Activated CD4-positive, alpha-beta T cell treated with anti-CD3 and anti-CD28 coated beads for 36 hours (primary cell): ENCODE measurements at places on chromosomes 2 and 18.

GRCh38 chr2:83536556-83536955 lies 922.5 kb downstream of the SUCLG1 start:
- DNase-seq = no peak

DNA sequence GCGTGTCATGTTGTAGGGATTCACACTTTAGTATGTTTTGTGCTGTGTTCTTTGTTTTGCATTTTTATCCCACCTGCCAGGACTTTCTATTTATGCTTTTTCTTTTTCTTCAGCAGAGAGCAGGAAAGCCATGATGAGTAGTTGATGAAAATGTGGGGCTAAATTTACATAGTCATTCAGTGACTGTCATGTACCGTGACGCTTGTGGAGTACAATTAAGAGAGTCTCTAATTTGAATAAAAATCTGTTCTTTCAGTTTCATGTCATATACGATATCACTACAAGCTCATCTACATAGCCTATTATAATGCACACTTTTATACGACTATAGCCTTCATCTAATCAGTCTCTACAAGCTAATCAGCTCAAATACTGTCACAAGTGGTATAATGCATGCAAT lies 112.7 kb upstream of the SPATS2L start:
- no peak for DNase-seq

GRCh38 chr18:12639990-12640880 lies 17.7 kb downstream of the SPIRE1 start:
- DNase-seq = no peak

GRCh38 chr2:28088970-28089369 lies 198.4 kb downstream of the BABAM2 start:
- no peak for DNase-seq

DNA sequence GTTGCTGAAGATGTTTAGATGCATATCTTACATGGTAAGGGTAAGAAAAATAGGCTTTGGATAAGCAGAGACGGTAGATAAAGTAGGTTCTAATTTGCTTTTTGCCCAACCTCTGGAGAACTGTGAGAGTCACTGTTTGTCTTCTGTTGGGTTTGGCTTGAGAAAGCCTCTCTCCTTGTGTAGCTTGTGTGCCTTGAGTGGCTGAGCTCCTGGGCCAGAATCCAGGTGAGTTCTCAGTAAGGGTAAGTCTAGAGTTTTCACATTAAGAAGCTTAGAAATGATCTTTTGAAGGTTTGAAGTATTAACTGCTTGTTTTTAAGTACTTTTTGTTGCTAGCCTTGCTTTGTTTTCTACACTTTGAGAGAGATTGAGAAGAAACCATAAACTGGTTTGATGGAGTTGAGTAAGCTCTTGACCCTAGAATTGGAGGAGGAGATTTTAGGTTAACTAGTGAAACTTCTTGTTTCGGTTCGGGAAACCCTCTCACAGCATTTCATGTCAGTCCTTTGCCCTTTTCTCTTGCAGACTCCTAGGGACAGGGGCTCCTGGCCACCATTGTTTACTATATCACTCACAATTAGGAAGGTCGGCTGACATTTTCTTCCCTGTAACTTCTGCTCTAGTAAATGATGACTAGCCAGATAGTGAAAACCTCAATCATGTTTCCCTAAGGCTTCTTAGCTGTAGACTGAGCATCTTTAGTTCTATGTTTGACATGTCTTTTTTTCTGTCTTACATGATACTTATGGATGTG lies 26.0 kb downstream of the MAP4K4 start:
- DNase-seq = no peak

DNA sequence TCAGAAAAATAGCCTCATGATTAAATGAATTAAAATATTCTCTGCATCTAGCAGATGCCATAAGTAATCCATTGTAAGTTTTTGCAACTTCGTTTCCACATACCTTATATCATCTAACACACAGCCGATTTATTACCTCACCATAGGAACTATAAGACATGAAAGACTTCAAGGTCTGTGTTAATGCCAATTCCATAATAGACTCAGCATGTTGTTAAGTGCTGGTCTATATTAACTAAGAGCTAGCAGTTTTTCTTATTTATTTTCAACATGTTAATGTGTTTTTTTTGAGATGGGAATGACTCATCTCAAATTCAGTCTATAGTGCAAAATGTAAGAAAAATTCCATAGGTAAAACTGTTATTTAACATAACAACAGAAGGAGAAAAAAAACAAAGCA lies 243.9 kb upstream of the GULP1 start:
- no peak for DNase-seq

- no peak for DNase-seq
Observed at GRCh38 chr2:88811681-88812080, 120.2 kb downstream of the RPIA start.

DNA sequence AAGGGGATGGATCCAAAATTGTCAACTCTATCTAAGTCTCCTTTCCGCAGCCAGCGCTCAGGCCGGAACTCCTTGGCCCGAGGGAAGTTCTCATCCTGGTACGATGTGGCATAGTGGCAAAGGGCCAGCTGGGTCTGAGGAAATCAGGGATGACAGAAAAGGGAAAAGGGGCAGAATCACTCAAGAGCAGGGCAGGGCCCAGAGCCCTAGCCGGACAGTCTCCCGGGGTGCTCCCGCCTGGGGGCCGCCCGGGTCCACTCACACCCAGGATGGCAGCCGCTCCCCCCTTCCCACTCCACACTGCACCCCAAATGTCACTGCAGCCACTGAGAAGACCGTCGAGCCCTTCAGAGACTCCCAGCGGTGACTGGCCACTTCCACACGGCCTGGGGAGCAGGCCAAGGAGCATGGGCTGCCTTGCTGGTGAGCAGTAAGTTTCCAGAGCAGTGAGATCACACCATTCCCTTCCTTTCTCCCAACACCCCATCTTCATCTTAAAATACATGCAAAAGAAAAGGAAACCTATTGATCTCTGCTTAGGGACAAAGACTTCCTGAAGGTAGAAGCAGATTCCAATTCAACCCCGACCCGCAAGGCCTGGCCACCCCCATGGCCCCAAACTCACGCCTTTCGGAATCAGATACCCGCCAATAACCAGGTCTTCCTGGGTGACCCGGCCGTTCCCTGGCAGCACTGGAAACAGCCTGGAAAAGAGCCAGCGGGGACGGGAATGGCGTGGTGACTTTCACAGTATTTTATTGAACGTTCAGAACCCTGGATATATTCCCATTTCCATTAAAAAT lies 26.7 kb downstream of the CYP27C1 start:
- DNase-seq = no peak

DNA sequence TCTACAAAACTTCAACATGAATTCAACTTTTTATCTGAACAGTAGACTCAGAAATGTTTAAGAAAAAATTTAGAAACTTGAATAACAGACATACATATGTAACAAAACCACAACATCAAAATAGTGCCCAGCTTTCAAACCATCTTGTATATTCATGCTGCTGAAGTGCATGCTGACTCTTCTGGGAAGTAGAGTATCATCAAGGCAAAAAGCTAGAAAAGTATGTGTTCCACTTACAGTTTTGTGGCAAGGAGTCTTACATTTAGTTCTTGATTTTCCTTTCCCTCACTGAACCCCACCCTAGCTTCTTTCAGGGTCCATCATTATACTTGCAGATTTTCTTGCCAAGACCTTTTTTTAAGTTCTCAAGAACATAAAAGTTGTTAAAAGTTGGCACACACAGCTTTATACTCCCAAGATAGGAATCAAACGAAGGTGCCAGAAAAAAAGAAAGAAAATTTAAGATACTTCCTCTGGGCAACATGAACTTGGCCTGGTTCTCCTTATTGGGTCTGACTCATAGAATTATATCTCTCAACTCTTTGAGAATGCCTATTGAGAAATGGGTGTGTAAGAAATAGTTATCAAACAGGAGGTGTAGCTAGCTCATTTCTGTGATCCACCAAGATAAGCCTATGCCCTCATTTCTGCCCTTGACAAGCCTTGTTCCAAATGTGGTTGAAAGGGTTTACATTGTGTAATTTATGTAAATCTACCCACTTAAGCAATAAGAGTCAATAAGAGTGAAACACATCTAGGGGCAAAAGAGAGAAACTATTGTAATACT lies 667.6 kb upstream of the ACVR2A start:
- DNase-seq = no peak

GRCh38 chr2:28360718-28361293 lies 31.9 kb upstream of the FOSL2 start:
- peak; percentile 48 for DNase-seq

DNA sequence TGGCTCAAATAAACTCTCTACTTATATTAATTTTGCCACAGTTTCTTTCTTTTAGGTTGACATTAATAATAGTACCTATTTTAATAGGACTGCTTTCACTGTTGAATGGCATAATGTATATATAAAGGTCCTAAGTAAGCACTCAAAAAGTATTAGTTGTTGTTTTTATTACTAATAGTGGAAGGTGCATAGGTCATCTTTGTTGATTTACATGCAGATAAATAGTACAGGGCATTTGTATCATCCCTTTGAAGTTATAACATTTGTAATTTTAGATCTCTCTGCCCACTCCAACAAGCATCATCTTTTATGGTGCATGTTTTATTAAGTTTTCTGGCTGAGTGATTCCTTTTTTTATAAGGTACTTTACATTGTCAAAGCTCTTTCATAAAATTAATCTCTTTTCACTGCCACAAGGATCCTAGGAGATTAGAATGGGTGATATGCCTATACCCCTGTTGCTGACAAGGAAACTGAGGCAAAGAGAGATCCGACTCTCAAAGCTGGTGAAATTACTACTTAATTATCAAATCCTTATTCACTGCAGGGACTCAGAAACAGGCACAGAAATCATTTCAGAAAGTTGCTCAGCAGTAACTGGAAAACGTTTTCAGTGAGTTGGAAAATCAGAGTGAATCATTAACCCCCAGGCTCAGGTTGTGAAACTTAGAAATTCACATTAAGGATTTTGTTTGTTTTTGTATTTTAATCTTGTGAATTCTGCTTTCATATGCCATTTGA lies 299.6 kb downstream of the AGPS start:
- no peak for DNase-seq

GRCh38 chr2:17156086-17156485 lies 362.2 kb downstream of the RAD51AP2 start:
- no peak for DNase-seq
